Memory B cell (primary cell): ENCODE measurements at places on chromosomes 6 and 20.

GRCh38 chr6:168021581-168021980 is 24.1 kb downstream of the KIF25 start:
- no peak for DNase-seq
- H3K27ac ChIP-seq, result no peak overlapping the region
- no peak overlapping the region for H3K4me3 ChIP-seq
- H3K4me1 ChIP-seq, result no peaks in the 10 kb centered on the region
- H3K27me3 ChIP-seq, result peaks cover 2% of the 10 kb centered on the region

DNA sequence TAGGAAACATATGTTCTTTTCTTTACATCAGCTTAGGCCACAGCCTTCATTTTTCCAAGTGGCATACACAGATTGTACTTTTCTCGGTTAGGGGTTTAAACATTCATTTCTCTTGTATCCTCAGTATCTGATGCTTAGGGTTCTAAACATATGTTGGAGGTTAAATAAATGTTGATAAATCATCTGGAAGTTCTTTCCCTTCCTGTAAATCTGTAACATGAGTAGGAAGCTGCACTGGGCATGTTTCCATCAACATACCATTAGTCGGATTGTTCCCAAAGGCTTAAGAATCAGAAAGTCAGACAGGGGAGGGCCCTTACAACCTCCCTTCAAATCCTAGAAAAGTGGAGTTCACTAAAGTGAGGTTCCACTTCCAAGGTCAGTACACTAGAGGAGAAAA is 54.8 kb upstream of the BCLAF1 start:
- H3K27me3 ChIP-seq, result no peaks in the 10 kb centered on the region
- H3K27ac ChIP-seq, result no peak overlapping the region
- H3K4me3 ChIP-seq, result no peak overlapping the region
- H3K36me3 ChIP-seq, result peaks cover 11% of the 10 kb centered on the region

- DNase-seq, result no peak
- no peaks in the 10 kb centered on the region for H3K27me3 ChIP-seq
- no peak overlapping the region for H3K4me3 ChIP-seq
- peak overlapping the region; percentile 77 for H3K27ac ChIP-seq
- H3K4me1 ChIP-seq, result peaks cover 17% of the 10 kb centered on the region
Observed at GRCh38 chr20:58995461-58996225, 11.4 kb downstream of the CTSZ start.

- peak; percentile 31 for DNase-seq
- H3K27ac ChIP-seq, result peak overlapping the region; percentile 100
- peak overlapping the region; percentile 27 for H3K4me3 ChIP-seq
- H3K36me3 ChIP-seq, result no peaks in the 10 kb centered on the region
- no peaks in the 10 kb centered on the region for H3K27me3 ChIP-seq
Observed at GRCh38 chr6:158867381-158868121, 48.4 kb upstream of the EZR start.

GRCh38 chr20:7687065-7687464 is 253.2 kb downstream of the HAO1 start:
- H3K36me3 ChIP-seq, result no peaks in the 10 kb centered on the region
- no peak overlapping the region for H3K4me3 ChIP-seq
- no peak overlapping the region for H3K27ac ChIP-seq
- no peaks in the 10 kb centered on the region for H3K4me1 ChIP-seq
- no peak for DNase-seq

- peaks cover 4% of the 10 kb centered on the region for H3K27me3 ChIP-seq
- no peak for DNase-seq
Observed at GRCh38 chr6:3391902-3392458, 64.9 kb downstream of the SLC22A23 start.

DNA sequence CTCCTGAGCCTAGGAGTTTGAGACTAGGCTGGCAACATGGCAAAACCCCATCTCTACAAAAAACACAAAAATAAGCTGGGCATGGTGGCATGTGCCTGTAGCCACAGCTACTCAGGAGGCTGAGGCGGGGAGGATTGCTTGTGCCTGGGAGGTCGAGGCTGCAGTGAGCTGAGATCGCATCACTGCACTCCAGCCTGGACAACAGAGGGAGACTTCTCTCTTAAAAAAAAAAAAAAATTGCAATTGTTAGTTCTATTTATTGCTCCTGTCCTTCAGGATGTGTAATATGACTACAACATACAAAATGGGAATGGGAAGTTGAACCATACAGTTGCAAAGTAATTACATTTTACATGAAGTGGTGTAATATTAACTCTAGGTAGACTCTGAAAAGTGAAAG is 8.1 kb upstream of the AARS2 start:
- no peaks in the 10 kb centered on the region for H3K4me1 ChIP-seq
- DNase-seq, result no peak
- no peaks in the 10 kb centered on the region for H3K36me3 ChIP-seq

GRCh38 chr6:135144673-135145062 is 36.4 kb upstream of the MYB start:
- peaks cover 17% of the 10 kb centered on the region for H3K4me1 ChIP-seq
- no peak overlapping the region for H3K27ac ChIP-seq
- H3K4me3 ChIP-seq, result no peak overlapping the region
- H3K27me3 ChIP-seq, result no peaks in the 10 kb centered on the region
- DNase-seq, result no peak

GRCh38 chr6:110517034-110517433 is 40.6 kb upstream of the SLC22A16 start:
- no peaks in the 10 kb centered on the region for H3K4me1 ChIP-seq
- no peak for DNase-seq
- H3K4me3 ChIP-seq, result no peak overlapping the region
- H3K27me3 ChIP-seq, result peaks cover 6% of the 10 kb centered on the region
- no peak overlapping the region for H3K27ac ChIP-seq

- no peaks in the 10 kb centered on the region for H3K36me3 ChIP-seq
- H3K4me1 ChIP-seq, result peaks cover 14% of the 10 kb centered on the region
- H3K4me3 ChIP-seq, result no peak overlapping the region
- H3K27ac ChIP-seq, result no peak overlapping the region
- H3K27me3 ChIP-seq, result no peaks in the 10 kb centered on the region
Observed at GRCh38 chr6:3788408-3789017, 37.0 kb upstream of the PXDC1 start.

GRCh38 chr6:109493865-109494264 is 10.8 kb upstream of the ZBTB24 start:
- H3K4me3 ChIP-seq, result no peak overlapping the region
- H3K27me3 ChIP-seq, result no peaks in the 10 kb centered on the region
- DNase-seq, result no peak
- H3K27ac ChIP-seq, result no peak overlapping the region
- H3K36me3 ChIP-seq, result no peaks in the 10 kb centered on the region

- H3K4me3 ChIP-seq, result no peak overlapping the region
- no peak for DNase-seq
- H3K36me3 ChIP-seq, result peaks cover 66% of the 10 kb centered on the region
Observed at GRCh38 chr20:41426086-41426830, 59.6 kb upstream of the EMILIN3 start.

DNA sequence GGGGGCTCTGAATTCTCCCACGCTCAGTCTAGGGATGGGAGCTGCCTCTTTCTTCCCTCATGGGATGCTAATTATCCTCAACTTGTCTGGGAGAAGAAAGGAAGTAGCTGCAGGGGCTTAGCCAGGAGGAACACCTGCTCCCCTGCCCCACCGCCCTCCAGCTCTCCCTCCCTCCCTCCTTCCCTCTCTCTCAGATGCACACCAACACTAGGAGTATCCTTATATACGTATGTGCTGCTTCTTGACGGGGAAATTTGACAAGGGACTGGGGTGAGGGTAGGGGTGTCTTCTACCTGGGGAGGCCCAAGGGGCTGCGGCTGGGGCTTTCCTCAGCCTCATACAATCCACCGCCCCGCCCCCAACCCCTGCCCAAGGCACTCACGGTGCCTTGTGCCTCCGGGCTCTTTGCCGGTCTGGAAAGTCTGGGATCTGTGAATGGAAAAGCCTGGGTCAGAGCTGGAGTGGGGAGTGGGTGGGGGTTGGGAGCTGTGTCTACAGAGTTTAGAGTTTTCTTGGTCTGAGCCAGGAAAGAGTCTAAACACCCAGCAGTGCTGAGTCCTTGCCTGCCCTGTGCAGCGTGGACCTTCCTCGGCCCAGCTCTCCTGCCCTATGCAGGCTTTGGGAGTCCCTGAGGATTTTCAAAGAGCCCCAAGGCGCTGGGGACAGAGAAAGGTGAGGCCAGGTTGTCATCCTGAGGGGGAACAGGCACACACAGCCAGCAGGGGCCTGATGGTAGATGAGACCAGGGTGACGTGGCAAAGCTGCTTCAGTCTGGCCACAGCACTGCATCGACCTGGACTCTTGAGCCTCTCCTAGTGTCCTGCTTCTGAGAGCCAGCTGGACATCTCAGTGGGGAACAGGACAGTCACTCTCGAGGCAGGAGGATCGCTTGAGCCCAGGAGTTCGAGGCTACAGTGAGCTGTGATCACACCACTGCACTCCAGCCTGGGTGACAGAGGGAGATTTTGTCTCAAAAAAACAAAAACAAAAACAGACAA is 29.3 kb upstream of the EMILIN3 start:
- H3K27me3 ChIP-seq, result no peaks in the 10 kb centered on the region
- H3K27ac ChIP-seq, result no peak overlapping the region
- no peaks in the 10 kb centered on the region for H3K4me1 ChIP-seq

DNA sequence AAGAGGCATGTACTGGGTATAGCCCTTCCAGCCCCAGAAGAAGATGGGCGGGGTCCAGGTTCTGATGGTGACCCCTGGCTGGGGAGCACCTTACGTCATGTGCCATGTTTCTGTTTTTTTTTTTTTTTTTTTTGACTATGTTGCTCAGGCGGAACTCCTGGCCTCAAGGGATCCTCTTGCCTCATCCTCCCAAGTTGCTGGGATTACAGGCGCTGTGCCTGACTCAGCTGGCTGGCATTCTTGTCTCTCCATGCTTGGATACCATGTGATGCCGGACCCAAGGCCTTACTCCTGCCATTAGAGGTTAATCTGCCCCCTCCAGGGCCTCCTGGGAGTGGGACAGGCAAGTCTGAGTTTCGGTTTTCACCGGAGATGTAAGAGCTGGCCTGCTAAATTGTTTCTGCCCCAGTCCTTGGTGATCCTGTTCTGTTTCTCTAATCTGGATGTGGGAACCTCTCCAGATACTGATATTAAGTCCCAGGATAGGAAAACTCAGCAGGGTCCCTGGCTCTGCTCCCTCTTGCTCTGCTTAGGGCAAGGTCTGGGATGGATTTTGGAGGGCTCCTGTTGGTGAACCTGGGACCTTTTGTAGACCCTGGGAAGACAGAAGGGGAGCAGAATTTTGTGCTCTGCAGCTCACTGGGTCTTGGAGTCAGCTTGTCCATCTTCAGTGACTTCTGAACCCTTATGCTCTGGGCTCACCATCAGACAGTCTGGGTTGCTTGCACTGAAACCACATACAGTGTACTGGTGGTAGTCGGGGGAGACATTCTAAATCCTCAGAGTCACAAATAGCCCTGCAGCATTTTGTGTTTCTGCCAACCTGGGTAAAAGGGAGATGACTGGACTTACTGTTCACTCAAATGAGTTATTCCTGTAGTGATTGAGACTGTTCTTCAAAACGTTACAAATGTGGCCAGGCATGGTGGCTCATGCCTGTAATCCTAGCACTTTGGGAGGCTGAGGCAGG is 45.1 kb downstream of the PTK7 start:
- H3K4me1 ChIP-seq, result no peaks in the 10 kb centered on the region
- H3K4me3 ChIP-seq, result no peak overlapping the region
- DNase-seq, result no peak
- H3K27me3 ChIP-seq, result peaks cover 16% of the 10 kb centered on the region
- H3K27ac ChIP-seq, result no peak overlapping the region

GRCh38 chr6:4577406-4577805 is 198.8 kb upstream of the CDYL start:
- H3K4me3 ChIP-seq, result no peak overlapping the region
- H3K27me3 ChIP-seq, result peaks cover 13% of the 10 kb centered on the region
- peaks cover 4% of the 10 kb centered on the region for H3K36me3 ChIP-seq
- DNase-seq, result no peak
- no peak overlapping the region for H3K27ac ChIP-seq

- H3K27ac ChIP-seq, result no peak overlapping the region
- H3K27me3 ChIP-seq, result peaks cover 11% of the 10 kb centered on the region
- no peaks in the 10 kb centered on the region for H3K4me1 ChIP-seq
- no peak for DNase-seq
Observed at GRCh38 chr20:47778398-47779354, 6.6 kb downstream of the SULF2 start.

DNA sequence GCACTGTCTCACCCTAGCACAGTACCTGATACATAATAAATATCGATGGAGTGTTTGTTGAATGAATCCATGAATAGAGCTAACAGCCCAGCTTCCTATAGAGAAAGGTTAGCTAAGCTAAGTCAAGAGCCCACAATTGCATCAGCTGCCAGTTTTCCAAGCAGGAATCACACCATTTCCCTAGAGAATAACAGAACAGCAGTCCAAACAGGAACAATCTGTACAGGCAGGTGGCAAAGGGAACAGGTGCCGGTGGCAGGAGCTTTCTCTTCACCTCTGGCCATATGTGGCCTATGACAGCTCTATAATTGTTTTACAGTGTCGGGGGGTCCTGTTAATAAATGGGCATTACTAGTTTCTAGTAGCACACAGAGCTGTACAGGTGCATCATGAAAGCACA is 38.8 kb downstream of the ISM1 start:
- no peaks in the 10 kb centered on the region for H3K4me1 ChIP-seq
- H3K27me3 ChIP-seq, result no peaks in the 10 kb centered on the region
- H3K27ac ChIP-seq, result no peak overlapping the region
- no peak overlapping the region for H3K4me3 ChIP-seq

GRCh38 chr20:37475252-37475651 is 45.8 kb upstream of the NNAT start:
- peaks cover 9% of the 10 kb centered on the region for H3K27me3 ChIP-seq
- H3K4me3 ChIP-seq, result no peak overlapping the region
- H3K36me3 ChIP-seq, result peaks cover 6% of the 10 kb centered on the region
- DNase-seq, result no peak

DNA sequence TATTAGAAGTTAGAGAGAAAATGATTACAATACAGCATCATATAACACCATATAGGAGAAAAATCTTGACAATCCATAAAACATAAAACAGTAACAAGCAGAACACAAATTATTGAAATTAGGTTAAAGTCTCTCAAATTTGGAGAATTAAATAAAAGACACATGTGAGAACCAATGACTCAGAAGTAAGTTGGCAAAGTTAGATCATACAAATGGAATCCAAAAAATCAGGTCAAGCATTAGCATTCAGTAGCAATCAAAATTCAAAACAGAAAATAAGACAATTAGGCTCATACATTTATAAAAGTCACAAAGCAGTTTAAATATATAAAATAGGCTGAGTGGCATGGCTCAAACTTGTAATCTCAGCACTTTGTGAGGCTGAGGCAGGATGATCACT is 775.6 kb downstream of the PHF3 start:
- no peak overlapping the region for H3K4me3 ChIP-seq
- DNase-seq, result no peak
- no peaks in the 10 kb centered on the region for H3K36me3 ChIP-seq
- no peaks in the 10 kb centered on the region for H3K27me3 ChIP-seq
- H3K4me1 ChIP-seq, result no peaks in the 10 kb centered on the region

DNA sequence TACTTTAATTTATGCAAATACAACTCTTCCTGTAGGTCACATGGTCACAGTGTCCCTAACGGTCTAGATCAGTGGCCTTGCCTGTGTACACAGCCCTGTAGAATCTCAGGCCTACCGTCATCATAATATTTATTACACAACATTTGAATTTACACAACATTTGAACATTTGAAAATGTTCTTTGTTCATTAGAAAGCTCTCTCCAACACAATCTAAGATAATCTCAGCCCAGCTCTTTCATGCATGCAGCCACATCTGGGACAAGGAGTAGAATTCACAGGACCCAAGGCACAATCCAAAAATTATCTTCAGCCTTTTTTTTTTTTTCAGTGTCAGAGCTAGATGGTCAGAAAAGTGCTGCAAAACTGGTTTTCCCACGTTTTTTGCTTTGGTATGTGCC is 892.8 kb downstream of the TFAP2A start:
- no peak overlapping the region for H3K4me3 ChIP-seq
- no peaks in the 10 kb centered on the region for H3K27me3 ChIP-seq
- no peak for DNase-seq
- no peaks in the 10 kb centered on the region for H3K36me3 ChIP-seq
